A549 treated with AZD2906 at 1 μM for 4 hours (cell line): ENCODE measurements at places on chromosomes 3 and 15. TPM values are rescaled to one million over a fixed set of nuclear protein-coding genes. Genes with fewer than 3 reads are reported as not detected.

The SLCO2A1 gene
- total RNA-seq, result 0.15 to 0.41 TPM (median 0.22 TPM) in 5 replicates

The SLC24A5 gene
- total RNA-seq, result not detected in 5 replicates

The CGNL1 gene
- 0.46 to 0.79 TPM (median 0.56 TPM) in 5 replicates for total RNA-seq

The GMPPB gene
- 14.2 to 20.7 TPM (median 18.2 TPM) in 5 replicates for total RNA-seq

The FAIM gene
- total RNA-seq, result 29.7 to 39.2 TPM (median 31.6 TPM) in 5 replicates

The PPP2R3A gene
- 1.4 to 2.9 TPM (median 1.8 TPM) in 5 replicates for total RNA-seq

The COL7A1 gene
- 101 to 162 TPM (median 145 TPM) in 5 replicates for total RNA-seq

The ARPP21 gene
- 0.06 to 0.27 TPM (median 0.13 TPM) in 5 replicates for total RNA-seq

The CORO2B gene
- 3.3 to 4.4 TPM (median 3.7 TPM) in 5 replicates for total RNA-seq

The SEMA5B gene
- 0.22 to 0.31 TPM (median 0.26 TPM) in 5 replicates for total RNA-seq

The SCAANT1 gene
- not detected in 5 replicates for total RNA-seq

The RAB6B gene
- total RNA-seq, result 1.4 to 3.1 TPM (median 2.6 TPM) in 5 replicates
